HepG2 (cell line): ENCODE measurements at places on chromosomes 16 and 17. TPM values are rescaled to one million over a fixed set of nuclear protein-coding genes. Genes with fewer than 3 reads are reported as not detected.

GRCh38 chr16:8358937-8359336 lies 231.4 kb downstream of the TMEM114 start:
- no peak for DNase-seq

DNA sequence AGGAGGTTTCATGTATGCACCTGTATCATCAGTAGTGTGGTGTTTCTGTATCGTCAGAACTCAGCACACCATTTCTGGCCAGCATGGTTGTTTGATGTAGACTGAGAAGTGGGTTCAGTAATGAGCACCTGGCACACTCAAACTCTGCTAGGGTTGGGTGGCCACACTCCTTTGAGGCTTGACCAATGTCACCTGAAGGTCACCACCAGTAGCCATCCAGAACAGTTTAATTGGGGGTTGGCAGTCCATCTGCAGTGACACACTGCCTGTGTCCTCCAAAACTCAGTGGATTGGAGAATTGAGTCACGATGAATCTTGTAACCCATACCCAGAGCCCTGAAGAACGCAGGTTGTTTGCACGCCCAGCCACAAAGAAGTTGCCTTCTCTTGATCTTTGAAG lies 86.8 kb upstream of the HSBP1 start:
- no peak for DNase-seq

- DNase-seq, result no peak
These were observed 77.0 kb downstream of the WWOX start for GRCh38 chr16:78176435-78176834.

DNA sequence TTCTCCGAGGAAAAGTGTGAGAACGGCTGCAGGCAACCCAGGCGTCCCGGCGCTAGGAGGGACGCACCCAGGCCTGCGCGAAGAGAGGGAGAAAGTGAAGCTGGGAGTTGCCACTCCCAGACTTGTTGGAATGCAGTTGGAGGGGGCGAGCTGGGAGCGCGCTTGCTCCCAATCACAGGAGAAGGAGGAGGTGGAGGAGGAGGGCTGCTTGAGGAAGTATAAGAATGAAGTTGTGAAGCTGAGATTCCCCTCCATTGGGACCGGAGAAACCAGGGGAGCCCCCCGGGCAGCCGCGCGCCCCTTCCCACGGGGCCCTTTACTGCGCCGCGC lies at the start of gene ERBB2:
ERBB2 (plus strand) TSS at position 247 of the 330 bp plus-strand sequence. CDS start 175 bp downstream, outside the sequence.
- peak; percentile 64 for DNase-seq

- DNase-seq, result peak; percentile 68
These were observed 63.7 kb downstream of the SPAG9 start for GRCh38 chr17:51056813-51057510.

Gene AIPL1
- not detected in 2 replicates for total RNA-seq

Gene PPY
- not detected in 2 replicates for total RNA-seq
